ENCODE measurements at places on chromosomes 2 and 18. TPM values are rescaled to one million over a fixed set of nuclear protein-coding genes. Genes with fewer than 3 reads are reported as not detected.

ABCG5 gene
- total RNA-seq, result not detected

QPCT gene
- 4.0 TPM for total RNA-seq

KIF1A gene
- total RNA-seq, result 0.05 TPM

SFXN5 gene
- total RNA-seq, result 16.3 TPM

CYP26B1 gene
- total RNA-seq, result 0.60 TPM

PTPN18 gene
- 56.6 TPM for total RNA-seq

SLC14A1 gene
- total RNA-seq, result not detected

MARCHF4 gene
- 1.5 TPM for total RNA-seq

PID1 gene
- under 0.01 TPM for total RNA-seq

HOXD11 gene
- total RNA-seq, result not detected

PRKAG3 gene
- not detected for total RNA-seq

PDE1A gene
- total RNA-seq, result 3.0 TPM

RUFY4 gene
- total RNA-seq, result not detected

TDRD15 gene
- total RNA-seq, result not detected

CCDC74B gene
- 2.2 TPM for total RNA-seq

FLACC1 gene
- total RNA-seq, result 0.84 TPM

EHD3 gene
- total RNA-seq, result 7.8 TPM

UGT1A8 gene
- total RNA-seq, result not detected

TUBB8B gene
- total RNA-seq, result 0.14 TPM

CHRND gene
- total RNA-seq, result not detected

ASPRV1 gene
- total RNA-seq, result 0.34 TPM

ROCK1 gene
- total RNA-seq, result 41.9 TPM

MBP gene
- 6.3 TPM for total RNA-seq

KCTD18 gene
- total RNA-seq, result 11.0 TPM

SNED1 gene
- total RNA-seq, result 23.4 TPM

PFN4 gene
- 0.23 TPM for total RNA-seq

RNF152 gene
- 88.8 TPM for total RNA-seq

All from dermis blood vessel endothelial cell (primary cell).